ENCODE measurements at places on chromosomes 1 and 21.

GRCh38 chr1:77347646-77348045 is 65.8 kb downstream of the AK5 start:
- DNase-seq, result peak; percentile 6

- no peak for DNase-seq
Observed at GRCh38 chr1:194538453-194538852, 1352.0 kb upstream of the B3GALT2 start.

DNA sequence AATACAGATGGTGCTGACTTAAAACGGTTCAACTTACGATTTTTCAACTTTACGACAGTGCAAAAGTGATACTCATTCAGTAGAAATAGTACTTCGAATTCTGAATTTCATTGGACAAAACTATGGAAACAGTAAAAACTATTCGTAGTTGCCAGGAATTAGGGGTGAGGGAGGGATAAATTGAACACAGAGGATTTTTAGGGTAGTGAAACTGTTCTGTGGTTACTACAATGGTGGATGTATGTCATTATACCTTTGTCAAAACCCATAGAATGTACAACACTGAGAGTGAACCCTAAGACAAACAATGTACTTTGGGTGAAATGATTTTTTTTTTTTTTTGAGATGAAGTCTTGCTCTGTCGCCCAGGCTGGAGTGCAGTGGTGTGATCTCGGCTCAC is 7.5 kb downstream of the DDR2 start:
- no peak for DNase-seq

GRCh38 chr1:234927971-234928640 is 200.5 kb downstream of the TOMM20 start:
- no peak for DNase-seq

GRCh38 chr1:180923887-180924286 is 11.2 kb downstream of the KIAA1614 start:
- no peak for DNase-seq

GRCh38 chr1:54220004-54220811 is 20.2 kb downstream of the MRPL37 start:
- no peak for DNase-seq

GRCh38 chr1:56645677-56646305 is 677 bp downstream of the PRKAA2 start:
- no peak for DNase-seq

DNA sequence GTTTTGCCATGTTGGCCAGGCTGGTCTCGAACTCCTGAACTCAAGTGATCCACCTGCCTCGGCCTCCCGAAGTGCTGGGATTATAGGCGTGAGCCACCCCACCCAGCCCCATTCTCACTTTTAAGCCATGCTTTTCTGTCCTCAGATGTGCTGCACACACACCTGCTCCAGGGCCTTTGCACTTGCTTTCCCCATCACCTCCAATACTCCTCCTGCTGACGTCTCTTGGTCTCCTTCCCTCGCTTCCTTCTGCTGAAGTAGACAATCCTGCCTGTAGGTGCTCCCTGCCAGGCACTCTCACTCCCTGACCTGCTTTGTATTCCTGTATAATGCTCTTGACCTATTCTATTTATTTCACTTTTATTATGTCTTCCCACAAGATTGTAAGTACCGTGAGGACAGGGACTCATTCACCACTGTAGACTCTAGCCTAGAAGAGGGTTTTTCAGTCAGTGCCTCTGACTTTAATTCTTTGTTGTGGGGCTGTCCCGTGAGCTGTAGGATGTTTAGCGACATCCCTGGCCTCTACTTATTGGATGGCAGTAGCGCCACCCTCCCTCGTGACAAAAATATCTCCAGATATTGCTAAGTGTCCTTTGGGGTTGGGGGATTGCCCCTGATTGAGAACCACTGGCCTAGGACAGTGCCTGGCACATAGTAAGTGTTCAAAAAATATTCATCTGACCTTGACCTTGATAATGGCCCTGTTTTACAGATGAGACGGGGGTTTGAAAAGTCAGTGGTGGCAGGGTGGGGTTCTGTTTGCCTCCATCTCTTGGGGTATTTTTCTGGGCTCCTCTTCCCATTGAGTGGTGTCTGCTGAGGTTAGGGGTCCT is 4.6 kb downstream of the TNFRSF1B start:
- DNase-seq, result no peak

GRCh38 chr1:234692966-234693580 is 83.1 kb upstream of the IRF2BP2 start:
- DNase-seq, result no peak

DNA sequence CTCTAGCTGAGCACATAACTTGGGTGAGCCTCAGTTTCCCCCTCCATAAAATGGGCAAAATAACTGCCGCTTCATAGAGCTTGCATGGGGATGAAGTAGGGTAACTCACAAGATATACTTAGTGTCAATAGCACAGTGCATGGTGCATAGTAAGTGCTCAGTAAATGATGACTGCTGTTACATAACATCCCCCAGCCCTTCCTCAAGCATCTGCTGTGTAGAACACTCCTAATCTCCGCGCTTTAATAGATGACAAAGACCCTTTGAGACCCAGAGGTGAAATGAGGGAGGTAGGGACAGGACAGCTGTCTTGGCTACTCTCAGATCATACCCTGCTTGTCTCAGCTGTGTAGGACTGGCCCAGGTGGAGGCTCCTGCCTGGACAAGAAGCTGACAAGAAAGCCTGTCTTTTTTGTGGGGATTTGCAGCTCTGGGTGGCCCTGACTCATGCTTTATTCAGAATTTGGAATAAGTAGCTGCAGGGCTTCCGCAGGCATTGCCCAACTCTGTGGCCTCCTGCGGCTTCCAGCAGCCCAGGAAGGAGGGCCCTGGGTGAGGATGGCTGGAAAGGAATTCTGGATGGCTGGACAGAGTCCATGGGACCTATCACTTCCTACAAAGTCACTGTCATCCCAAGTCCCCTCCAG is 20.7 kb upstream of the PADI4 start:
- DNase-seq, result no peak

DNA sequence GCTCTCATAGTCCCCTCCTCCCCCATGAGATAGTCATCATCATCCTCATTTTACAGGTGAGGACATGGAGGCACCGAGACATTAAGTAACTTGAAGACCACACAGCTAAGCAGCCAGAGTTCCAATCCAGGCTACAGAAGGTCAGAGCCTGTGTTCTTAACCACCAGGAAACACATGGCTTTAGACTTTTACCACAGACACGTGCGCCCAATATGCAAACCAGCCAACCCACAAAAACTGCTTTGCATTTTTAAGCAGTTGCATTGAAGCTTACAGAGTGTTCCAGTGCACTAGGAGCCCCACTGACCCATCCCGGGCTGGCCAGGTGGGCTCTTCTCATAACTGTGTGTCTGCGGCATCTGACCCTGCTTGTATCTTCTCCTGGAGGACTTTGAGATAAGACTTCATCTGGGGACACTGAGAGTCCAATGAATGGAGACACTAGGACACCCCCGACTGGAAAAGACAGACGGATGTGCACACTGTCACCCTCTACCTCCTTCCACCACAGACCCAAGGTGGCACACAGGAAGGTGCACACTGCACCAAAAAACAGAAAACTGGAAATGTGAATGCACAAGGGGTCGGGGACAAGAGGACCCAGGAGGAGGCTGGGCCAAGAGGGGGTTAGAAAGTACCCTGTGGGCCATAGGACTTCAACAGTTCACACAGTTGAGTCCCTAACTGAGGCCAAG is 56.4 kb downstream of the ETS2 start:
- DNase-seq, result no peak

- DNase-seq, result no peak
Observed at GRCh38 chr1:18919956-18920355, 17.6 kb upstream of the ALDH4A1 start.

DNA sequence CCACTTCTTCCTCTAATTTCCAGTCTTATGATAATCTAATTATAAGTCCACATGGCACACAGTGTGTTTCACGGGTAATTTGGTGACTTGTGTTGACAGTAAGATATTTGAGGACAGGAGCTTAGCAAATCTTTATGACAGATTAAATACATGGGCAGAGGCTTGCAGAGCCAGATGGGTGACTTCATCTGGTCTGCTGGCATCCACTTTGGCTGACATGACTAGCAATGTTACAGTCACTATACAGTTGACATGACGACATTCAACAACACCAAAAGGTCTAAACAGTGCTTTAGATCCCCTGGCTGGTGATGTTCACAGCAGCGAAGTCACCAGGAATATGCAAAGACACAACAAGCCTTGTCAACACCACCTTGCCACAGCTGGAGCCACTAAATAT is 147.2 kb downstream of the ETS2 start:
- no peak for DNase-seq

DNA sequence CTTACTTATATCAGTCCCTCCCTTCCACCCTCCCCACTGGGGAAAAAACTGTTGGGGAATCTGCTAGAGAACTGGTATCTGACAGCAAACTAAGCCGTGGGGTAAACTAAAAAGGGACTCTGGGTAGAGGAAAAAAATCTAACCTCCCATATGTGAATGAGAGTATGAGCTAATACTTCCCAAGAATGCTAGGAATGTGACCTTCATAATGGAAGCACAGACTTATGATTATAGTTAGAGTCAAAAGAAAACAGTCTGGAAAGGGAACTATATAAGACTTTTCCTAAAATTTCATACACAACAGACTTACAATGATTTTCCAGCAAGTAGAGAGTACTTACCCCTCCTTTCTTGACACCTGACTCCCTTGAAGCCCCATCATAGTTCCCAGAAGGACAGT is 23.0 kb upstream of the RBBP5 start:
- DNase-seq, result no peak

DNA sequence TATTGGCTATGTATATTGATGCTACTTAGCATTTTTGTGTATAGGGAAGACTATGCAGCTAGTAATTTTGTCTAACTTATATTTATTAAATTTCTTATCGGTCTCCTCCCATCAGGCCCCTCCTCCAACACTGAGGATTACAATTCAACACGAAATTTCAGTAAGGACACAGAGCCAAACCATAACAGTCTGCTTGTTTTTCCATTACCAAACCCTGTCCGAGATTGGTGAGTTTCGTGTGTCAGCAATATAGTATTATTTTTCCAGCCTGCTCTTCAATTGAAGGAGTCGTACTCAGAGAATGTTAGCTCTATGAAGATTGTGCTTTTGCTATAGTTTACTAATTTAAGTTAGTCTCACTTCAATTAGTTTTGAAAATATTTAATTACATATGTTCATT is 1495.3 kb downstream of the MRPL39 start:
- DNase-seq, result no peak

GRCh38 chr1:14568716-14569355 is 29.6 kb upstream of the KAZN start:
- DNase-seq, result no peak

DNA sequence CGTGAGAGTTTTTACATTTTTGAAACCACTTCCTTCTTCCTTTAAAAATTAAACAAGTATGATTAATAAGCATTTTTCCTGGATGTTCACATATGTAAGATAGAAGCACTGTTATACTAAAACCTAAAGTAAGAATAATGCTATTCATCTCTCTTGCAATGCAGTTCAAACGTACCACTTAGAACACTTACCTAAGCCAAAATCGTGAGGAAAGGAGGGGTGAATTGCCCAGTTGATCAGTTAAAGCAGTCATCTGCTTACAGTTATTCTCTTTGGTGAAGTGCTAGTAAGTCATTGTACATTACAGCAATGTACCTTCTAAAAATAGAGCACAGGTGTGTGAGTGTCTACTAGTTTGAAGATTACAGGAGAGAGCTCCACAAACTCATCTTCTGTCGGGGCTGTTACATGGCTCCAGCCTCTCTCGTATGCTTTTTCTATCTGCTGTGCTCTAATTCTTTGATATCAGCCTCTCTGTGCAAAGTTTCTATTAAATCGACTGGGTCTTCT is 3.4 kb downstream of the NCAM2 start:
- DNase-seq, result no peak

GRCh38 chr1:37174341-37174740 is 140.0 kb upstream of the GRIK3 start:
- no peak for DNase-seq

- DNase-seq, result no peak
Observed at GRCh38 chr1:206909161-206909882, 12.1 kb downstream of the IL24 start.

- DNase-seq, result peak; percentile 26
Observed at GRCh38 chr1:164772635-164773034, 213.7 kb downstream of the PBX1 start.

DNA sequence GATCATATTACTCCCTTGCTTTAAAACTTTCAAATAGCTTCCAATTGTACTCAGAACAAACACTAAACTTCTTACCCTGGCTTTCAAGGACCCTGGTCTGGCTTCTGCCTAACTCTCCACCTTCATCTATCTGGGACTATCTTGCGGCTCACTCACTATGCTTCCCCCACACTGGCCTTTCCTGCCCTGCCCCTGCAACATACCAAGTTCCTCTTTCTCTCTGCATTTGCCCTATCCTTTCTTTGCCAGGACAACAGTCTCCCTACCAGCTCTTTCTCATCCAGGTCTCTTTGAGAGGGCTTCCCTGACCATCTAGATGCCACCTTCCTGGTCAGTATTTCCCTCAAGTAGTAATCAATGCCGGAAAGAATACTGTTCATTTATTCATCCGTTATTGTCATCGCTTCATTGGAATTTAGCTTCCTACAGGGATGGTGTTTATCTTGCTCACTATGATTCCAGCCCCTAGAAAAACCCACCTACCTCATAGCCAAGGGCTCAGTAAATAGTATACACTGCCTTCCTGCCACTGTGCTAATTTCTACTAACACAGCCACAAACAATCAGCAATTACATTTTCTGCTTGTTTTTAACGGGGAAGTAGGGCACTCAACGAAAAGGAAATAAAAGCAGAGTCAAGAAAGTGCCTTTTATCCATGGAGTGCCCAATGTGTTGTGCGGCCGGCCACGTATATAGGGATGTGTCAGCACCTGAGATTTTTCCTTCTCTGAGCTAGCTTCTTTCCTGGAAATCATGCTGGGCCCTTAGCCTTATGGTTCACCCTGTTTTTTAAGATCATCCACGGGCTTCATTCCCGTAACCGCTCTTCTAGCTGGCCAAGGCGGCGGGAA is 521 bp upstream of the CDC7 start:
- DNase-seq, result no peak

GRCh38 chr1:161981735-161982506 is 41.7 kb downstream of the OLFML2B start:
- no peak for DNase-seq

DNA sequence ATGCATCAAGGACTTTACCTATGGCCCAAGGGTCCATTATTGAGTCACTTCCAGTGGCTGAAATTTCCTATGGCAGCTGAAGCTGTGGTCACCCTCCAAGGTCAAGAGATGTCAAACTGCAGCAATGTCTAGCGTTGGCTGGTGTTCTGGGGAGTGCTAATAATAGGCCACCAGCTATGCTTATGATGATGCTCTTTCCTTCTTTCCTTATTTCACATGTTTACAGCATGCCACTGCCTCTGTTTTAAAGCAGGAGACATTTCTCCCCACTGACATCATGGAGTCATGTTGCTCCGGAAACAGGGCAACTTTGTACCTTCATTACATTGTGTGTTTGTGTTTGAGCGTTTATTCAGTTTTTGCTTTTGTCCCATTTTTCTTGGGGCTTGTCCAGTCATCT is 62.6 kb upstream of the CYYR1 start:
- DNase-seq, result no peak

GRCh38 chr1:8956461-8957349 is 11.0 kb downstream of the CA6 start:
- DNase-seq, result no peak

All from activated CD4-positive, alpha-beta T cell treated with anti-CD3 and anti-CD28 coated beads, Interleukin-2, Interleukin-4, amounts not matched to agents 100 ng/mL and 50 ng/mL, durations not matched to agents 16 hours and 8 hours (primary cell).